ENCODE measurements at places on chromosomes 4 and X.

DNA sequence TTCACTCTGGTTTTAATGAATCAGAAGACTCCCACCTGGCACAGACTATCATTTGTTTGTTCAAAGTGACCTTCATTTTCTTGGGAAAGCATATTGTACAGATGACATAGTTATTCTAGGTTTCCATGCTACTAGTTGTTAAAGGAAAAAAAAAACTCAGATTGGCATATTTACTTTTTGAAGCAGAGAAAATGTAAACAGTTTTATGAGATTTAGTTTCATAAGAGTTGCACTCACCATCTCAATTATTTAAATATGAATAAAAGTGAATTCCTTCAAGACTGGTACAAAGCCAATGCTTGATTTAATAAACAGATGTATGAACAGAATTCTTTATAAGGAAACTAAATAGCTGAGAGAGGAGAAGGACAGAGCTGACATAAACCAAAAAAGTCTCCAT, 280.3 kb upstream of the UGT8 start:
- DNase-seq = no peak

DNA sequence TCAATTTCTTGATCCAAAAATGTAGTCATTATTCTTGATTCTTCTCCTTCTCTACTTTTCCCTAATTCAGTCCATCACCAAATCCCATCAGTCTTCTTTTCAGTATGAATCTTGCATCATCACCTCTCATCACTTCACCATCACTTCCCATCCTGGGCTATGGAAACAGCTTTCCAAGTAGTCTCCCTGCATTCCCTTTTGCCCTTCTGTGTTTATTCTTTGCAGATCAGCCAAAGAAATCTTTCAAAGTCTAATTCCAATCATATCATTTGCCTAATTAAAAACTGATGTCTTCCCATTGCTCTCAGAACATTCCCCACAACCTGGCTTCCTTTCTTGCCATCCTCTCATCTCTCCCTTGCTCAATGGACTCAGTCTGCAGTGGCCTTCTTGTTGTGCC, 201.7 kb upstream of the ADAMTS3 start:
- no peak for DNase-seq

- no peak for DNase-seq
These were observed 611.1 kb upstream of the ATOH1 start for GRCh38 chr4:93217431-93217830.

GRCh38 chr4:145315811-145316225, 135.4 kb upstream of the OTUD4 start:
- DNase-seq = no peak

GRCh38 chr4:109395694-109396093, 37.9 kb upstream of the SEC24B start:
- DNase-seq = no peak

DNA sequence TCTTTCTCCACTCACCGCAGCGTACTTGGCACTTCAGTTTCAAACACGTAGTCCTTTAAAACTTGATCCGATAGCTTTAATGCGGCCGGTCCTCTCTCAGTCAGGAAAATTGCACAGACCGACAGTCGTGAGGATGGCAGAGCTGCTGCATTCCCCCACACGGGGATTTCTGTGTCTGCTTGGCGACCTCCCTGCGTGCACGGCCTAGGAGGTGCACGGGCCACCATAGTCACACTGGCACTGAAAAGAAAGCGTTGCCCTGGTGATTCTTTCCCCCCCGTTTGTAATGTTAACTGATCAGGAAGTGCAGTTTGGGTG, 10.3 kb downstream of the AKAP17A start:
- peak; percentile 29 for DNase-seq

GRCh38 chr4:164023214-164023613, 528.7 kb downstream of the TMA16 start:
- DNase-seq = no peak

GRCh38 chr4:39114436-39114835, 52.4 kb downstream of the KLHL5 start:
- DNase-seq = no peak

- no peak for DNase-seq
These were observed 155.6 kb upstream of the PACRGL start for GRCh38 chr4:20544645-20545044.

GRCh38 chr4:39525822-39526690, 1.2 kb downstream of the UGDH start:
- DNase-seq = no peak

DNA sequence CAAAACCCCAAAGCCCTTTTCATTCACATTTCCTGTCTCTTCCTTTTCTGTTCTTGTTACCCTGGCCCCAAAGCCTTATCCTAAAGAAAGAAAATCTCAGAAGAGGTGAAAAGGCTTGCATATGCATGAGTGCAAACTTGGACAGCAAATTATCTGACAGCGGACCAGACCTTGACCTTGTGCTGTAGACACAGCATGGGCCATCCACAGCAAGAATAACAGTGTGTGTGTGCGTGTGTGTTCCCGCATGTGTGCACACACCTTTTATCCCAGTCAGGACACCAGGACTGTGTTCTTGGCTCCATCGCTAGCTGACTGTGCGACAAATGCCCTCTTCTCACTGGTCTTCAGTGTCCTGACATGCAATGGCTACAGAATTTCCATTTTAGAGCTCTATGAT, 35.3 kb downstream of the ZBTB49 start:
- DNase-seq = no peak

- no peak for DNase-seq
These were observed 19.5 kb upstream of the NFXL1 start for GRCh38 chr4:47933840-47934239.

GRCh38 chr4:115030281-115030680, 83.1 kb downstream of the NDST4 start:
- DNase-seq = no peak

- no peak for DNase-seq
These were observed 734.1 kb downstream of the ADGRL3 start for GRCh38 chr4:61934198-61934597.

DNA sequence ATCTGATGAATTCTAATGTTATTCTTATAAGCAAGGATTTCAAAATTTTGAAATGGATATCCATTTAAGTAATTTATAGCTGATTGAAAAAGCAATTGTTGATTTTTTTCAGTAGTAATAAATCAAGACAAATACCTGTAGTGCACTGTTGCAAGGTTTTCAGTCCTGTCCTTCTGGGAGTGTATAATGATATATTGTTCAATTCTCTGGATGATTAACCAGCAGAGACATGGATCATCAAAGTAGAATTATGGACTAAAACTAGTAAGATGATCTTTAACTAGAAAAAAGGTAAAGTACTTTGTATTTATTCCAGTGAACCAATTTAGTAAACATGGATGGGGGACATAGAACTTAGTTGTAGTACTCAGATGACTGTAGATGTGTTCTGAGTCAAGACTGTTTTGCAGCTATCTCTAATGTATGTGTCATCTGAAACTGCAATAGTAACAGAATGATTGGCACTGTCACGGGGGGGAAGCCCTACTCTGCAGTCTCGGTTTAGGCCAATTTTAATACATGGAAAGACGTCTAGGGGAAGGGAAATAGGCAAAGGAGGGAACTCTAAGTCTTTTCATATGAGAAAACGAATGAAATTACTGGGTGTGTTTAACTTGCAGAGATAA, 121.9 kb downstream of the GLRA3 start:
- DNase-seq = no peak

DNA sequence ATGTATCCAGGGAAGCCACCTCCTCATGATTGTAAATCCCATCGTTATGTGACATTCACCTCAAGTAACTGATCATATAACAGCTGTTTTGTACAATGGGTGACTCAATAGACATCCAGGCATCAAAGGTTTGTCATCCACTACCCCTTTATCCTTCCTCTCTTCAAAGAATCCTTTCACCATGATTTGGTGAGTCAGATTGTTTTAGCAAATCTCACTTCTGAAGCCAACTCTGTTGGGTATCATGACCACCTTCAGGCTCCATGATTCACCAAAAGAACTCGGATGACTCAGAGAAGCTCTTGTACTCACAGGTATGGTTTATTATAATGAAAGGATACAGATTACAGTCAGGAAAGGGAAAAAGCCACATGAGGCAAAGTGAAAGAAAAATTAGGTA, 132.1 kb downstream of the PWWP3B start:
- no peak for DNase-seq

DNA sequence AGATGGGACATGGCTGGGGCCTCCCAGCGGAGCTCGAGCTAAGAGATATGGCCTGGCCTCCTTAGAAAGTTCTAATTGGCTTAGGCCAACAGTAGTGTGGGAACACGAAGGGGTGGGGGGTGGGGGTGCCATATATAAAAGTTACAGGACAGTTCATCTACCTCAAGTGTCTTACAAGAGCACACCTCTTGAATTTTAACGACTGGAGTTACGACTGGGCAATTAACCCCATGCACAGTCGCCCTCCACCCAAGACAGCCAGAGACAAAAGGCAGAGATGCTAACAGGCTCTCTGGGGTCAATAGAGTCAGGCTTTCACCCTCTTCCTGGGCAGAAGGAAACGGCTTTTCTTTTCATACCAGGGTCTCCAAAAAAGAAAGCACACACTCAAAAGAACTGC, 302.2 kb downstream of the BCOR start:
- DNase-seq = no peak

GRCh38 chrX:111284631-111285293, 14.5 kb upstream of the CAPN6 start:
- DNase-seq = no peak

GRCh38 chrX:71052721-71053120, 15.4 kb downstream of the SNX12 start:
- DNase-seq = no peak

- no peak for DNase-seq
These were observed 49.7 kb downstream of the STK32B start for GRCh38 chr4:5100986-5101385.

- no peak for DNase-seq
These were observed 14.5 kb downstream of the AFP start for GRCh38 chr4:73450398-73451004.

- no peak for DNase-seq
These were observed 46.9 kb downstream of the GYPE start for GRCh38 chr4:143858456-143858855.

DNA sequence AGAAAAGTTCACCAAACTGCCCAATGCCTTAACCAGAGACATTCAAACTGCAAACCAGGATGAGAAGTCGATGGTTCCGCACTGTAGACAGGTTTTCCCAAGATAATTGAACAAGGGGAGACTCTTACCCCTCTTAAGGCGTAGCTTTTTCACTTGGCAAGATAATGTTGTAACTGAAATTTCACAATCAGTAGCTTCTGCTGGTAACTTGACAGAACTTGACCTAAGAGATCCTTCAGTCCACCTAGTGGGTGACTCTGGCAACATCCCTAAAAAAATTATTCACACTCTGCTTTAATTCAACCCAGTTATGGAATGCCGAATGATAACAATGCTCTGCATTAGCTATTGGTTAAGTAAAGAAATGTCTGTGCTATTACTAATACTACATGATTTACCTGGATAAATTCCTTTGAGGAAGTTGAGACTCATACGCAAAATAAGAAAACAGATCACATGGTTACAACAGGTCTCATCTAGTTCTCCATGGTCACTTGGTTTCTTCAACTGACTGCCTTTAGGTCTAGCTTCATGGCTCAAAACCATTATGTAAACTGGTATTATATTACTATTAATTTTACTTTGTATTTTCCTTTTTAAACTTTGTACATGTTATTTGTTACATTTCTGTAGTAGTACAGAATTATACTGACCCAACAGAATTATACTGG, 9.1 kb downstream of the ELF2 start:
- no peak for DNase-seq

DNA sequence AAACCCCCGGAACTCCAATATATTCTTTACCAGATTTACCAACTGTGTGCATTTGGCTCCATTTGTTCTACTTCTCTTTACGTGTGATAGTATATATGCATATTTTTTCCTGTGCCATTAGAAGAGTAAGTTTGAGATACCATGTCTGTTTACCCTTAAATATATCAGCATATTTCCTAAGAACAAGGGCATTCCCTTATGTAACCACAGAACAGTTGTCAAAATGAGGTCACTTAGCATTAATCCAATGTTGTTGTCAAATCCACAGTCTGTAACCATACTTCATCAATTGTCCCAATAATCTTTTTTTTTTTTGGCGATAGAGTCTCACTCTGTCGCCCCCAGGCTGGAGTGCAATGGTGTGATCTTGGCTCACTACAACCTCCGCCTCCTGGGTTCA, 55.2 kb downstream of the TBC1D14 start:
- DNase-seq = no peak

GRCh38 chr4:81030061-81030980, at the start of gene BMP3:
BMP3 (plus strand) TSS chr4:81030708; CDS start chr4:81031285, 577 bp downstream.
- no peak for DNase-seq

GRCh38 chr4:18869166-18869565, 847.6 kb upstream of the LCORL start:
- DNase-seq = no peak

GRCh38 chr4:130855533-130855932, 1759.6 kb downstream of the C4orf33 start:
- DNase-seq = no peak

- no peak for DNase-seq
These were observed 22.1 kb upstream of the HSD17B10 start for GRCh38 chrX:53456254-53456653.

DNA sequence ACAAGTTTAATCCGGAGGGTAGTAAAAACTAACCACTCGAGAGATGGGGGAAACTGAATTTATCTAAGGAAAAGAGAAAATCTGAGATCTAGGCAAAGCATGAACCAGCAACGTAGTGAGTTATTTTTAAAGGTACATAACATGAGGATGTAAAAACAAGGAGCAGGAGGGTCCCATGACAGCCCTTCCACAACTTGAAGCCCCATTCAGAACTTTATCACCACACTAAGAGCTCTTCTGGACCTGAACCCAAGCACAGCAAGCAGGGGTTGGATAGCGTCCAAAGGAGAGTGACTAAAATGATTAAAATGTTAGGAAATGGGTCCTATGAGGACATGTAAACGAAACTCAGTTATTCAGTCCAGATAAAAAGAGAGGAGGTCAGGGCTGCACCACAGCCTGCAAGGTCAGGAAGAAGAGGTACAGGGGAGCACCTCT, 16.2 kb downstream of the SH3RF1 start:
- no peak for DNase-seq

DNA sequence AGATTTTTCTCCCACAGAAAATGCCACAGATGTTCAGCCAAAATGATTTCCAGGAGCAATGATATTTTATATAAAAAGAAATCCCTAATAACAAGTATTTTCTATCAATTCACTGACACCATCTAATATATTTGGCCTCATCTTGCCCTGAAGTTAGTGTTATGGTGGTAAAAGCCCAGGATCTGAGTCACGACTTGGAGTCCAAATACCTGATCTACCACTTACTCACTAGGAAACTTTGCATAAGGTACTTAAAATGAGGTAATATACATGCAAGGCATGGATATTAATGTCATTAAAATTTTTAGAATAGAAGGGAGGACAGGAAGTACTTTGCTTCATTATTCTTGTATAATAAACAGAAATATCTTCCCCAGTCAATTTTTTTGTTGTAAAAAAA, 16.3 kb downstream of the PPP3CA start:
- DNase-seq = no peak

DNA sequence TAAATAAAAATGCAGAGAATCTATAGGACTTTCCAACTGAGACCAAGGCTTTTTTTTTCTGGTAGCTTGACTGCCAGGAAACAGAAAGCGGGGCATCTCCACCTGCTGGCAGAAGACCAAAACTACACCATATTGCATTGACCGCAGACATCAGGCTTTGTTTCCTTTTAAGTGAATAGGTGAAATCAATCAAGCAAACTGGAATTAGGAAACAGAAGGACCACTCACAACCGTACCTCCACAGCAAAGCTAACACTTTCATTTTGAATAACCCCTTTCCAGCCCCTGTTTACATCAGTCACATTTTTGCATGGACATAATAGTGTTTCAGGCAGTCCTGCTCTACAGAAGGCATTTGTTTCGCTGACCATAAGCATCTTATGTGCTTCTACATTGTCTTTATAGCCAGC, 218.2 kb downstream of the IDS start:
- peak; percentile 46 for DNase-seq

GRCh38 chr4:115454228-115454627, 340.8 kb upstream of the NDST4 start:
- DNase-seq = no peak
